A673 (cell line): ENCODE measurements at places on chromosomes 1 and 21.

- H3K27ac ChIP-seq, result no peak overlapping the region
- H3K4me1 ChIP-seq, result no peaks in the 10 kb centered on the region
- no peak for DNase-seq
Measured at GRCh38 chr1:176696109-176696508, 233.1 kb downstream of the PAPPA2 start.

DNA sequence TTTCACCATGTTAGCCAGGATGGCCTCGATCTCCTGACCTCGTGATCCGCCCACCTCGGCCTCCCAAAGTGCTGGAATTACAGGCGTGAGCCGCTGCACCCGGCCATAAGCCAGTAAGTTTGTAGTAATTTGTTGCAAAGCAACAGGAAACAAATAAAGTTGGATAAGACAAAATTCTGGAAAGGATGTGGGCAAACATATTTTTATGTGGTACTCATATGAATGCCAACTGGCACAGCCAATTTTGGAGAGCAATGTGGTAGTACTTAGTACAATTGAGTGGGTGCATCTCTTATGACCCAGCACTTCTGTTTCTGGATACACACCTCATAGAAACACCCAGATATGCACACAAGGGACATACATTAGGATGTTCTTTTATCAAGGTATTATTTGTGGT lies 8.4 kb upstream of the IL12RB2 start:
- H3K27ac ChIP-seq, result no peak overlapping the region
- no peaks in the 10 kb centered on the region for H3K4me1 ChIP-seq
- no peak for DNase-seq
- no peaks in the 10 kb centered on the region for H3K27me3 ChIP-seq
- H3K36me3 ChIP-seq, result no peaks in the 10 kb centered on the region
- H3K4me3 ChIP-seq, result no peak overlapping the region

DNA sequence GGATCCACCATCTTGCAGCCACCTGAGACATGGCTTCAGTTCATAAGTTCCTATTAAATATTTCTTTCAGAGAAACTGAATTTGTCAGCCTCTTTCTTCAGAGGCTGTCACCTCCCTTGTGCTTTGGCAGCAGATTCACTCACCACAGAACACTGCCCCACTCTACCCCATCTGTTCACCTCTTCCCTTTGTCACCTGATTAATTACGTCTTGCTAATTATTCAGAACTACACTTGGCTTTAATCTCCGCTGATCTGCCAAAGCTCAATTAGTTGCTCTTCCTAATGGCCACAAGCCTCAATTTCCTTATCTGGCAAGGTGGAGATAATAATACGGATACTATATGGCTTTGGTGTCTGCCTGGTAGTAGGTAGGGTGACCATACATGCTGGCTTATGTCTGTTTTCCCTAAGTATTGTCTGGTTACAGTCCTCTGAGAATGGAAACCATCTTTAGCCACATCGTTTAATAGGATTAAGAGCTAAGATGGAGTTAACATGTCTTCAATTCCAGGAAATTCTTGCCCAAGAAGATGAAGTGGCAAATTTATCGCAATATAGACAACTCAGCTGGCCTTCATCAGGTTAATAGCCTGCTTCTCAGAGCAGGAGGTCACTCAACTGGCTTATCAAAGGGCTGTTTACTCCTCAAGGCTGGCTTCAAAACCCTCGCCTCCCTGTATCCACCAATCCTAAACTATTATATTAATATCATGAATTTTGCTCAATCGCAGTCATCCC lies 58.2 kb upstream of the ADAR start:
- no peak overlapping the region for H3K4me3 ChIP-seq
- H3K36me3 ChIP-seq, result no peaks in the 10 kb centered on the region
- no peak for DNase-seq
- H3K4me1 ChIP-seq, result peaks cover 9% of the 10 kb centered on the region
- H3K27me3 ChIP-seq, result no peaks in the 10 kb centered on the region

- H3K27me3 ChIP-seq, result no peaks in the 10 kb centered on the region
- H3K36me3 ChIP-seq, result no peaks in the 10 kb centered on the region
- no peak overlapping the region for H3K27ac ChIP-seq
- DNase-seq, result peak; percentile 37
Measured at GRCh38 chr21:45376459-45377324, 28.3 kb upstream of the COL18A1 start.

DNA sequence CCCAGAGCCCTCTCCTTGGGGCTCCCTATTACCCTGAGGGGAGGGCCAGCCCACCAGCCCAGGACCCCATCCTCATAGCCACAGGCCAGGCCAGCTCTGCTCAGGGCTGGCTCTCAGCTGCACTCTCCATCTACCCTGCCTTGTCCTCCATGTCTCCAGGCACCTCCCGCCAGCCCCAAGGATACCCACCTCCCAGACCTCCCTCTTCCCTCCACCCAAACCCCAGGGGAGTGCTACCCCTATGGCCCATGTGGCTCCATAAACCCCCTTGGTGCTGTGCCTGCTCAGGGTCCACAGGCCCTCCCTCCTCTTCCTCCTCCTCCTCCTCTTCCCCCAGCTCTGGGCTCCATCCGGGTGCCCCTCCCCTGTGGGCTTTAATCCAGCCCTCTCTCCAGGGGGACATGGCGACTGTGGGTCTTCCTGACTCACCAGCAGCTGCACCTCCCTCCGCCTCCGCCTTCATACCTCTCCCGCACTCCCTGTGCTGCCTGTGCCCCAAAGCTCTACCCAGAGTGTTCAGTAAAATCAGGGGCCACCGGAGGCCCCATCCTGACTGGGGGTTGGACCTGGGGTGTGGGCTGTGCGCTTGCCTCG lies 9.1 kb downstream of the YBEY start:
- no peak overlapping the region for H3K4me3 ChIP-seq
- no peaks in the 10 kb centered on the region for H3K27me3 ChIP-seq
- peak overlapping the region; percentile 51 for H3K27ac ChIP-seq

- H3K4me1 ChIP-seq, result peaks cover 5% of the 10 kb centered on the region
- H3K27ac ChIP-seq, result no peak within 1 kb of the TSS
- no peak for DNase-seq
- no peaks in the 10 kb centered on the region for H3K36me3 ChIP-seq
- H3K4me3 ChIP-seq, result no peak within 1 kb of the TSS
Measured at GRCh38 chr1:6424619-6425593, at the start of gene ESPN. ESPN (plus strand) TSS chr1:6424776; CDS start chr1:6424956, 180 bp downstream.

DNA sequence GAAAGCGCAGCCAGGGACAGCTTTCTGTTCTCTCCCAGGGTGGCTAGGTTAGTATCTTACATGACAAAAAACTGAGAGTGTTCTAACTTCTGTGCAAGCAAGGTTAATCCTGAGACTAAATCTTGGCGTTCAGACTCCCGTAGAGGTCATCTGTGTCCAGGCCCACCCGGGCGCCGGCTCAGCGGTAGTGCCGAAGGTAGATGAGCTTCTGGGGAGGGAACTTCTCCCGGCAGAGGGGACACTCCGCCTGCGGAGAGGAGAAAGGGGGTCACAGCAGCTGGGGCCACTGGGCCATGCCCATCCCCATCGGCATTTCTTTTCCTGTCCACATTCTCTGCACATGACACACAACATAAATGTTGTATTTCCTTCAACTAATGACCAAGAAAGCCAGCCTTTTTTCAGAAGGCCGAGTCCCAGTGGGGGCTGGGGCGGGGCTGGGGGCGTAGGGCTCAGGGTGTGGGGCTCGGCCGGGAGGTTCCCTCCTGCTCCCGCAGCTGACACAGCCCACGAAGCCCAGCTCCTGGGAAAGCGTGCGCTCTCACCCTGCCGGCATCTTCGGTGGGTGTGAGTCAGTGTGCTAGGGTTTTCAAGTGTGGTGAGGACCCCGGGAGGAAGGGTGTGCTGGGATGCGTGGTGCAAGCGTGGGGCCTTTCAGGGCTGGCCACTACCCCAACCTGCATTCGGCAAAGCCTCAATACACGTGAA lies 6.6 kb downstream of the PEX10 start:
- H3K27ac ChIP-seq, result no peak overlapping the region
- H3K4me3 ChIP-seq, result no peak overlapping the region
- peaks cover 49% of the 10 kb centered on the region for H3K36me3 ChIP-seq
- DNase-seq, result no peak
- no peaks in the 10 kb centered on the region for H3K27me3 ChIP-seq

- no peak for DNase-seq
- H3K27me3 ChIP-seq, result no peaks in the 10 kb centered on the region
- no peak overlapping the region for H3K27ac ChIP-seq
- H3K36me3 ChIP-seq, result no peaks in the 10 kb centered on the region
- H3K4me1 ChIP-seq, result peaks cover 5% of the 10 kb centered on the region
Measured at GRCh38 chr1:45913731-45914501, 110.5 kb downstream of the MAST2 start.
